ENCODE measurements at places on chromosomes 5 and 9. TPM values are rescaled to one million over a fixed set of nuclear protein-coding genes. Genes with fewer than 3 reads are reported as not detected.

- no peak for DNase-seq
Measured at GRCh38 chr9:11338130-11338529, 725.3 kb upstream of the PTPRD start.

GRCh38 chr5:34685485-34686165, 29.5 kb downstream of the RAI14 start:
- DNase-seq, result no peak

DNA sequence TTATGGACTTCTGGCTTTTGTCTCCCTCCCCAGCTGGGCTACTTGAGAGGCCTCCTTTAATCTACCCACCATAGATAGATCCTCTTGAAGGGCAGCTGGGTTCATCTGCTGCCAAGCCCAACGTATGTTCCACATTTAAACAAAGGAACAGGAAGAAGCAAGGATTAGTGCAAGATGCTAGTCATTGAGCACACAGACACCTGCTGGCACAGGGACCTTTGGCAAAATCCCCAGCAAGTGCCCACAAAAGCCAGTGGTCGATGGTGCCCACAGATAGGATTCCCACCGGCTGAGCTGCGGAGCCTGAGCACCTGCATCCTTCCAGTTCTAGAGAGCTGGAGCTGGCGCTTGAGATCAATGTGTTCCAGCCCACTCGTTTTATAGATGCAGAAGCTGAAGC, 57.7 kb upstream of the SHB start:
- DNase-seq, result no peak

ARHGEF39 gene
- 1.3 TPM for total RNA-seq

LVRN gene
- total RNA-seq, result 3.1 TPM

DNA sequence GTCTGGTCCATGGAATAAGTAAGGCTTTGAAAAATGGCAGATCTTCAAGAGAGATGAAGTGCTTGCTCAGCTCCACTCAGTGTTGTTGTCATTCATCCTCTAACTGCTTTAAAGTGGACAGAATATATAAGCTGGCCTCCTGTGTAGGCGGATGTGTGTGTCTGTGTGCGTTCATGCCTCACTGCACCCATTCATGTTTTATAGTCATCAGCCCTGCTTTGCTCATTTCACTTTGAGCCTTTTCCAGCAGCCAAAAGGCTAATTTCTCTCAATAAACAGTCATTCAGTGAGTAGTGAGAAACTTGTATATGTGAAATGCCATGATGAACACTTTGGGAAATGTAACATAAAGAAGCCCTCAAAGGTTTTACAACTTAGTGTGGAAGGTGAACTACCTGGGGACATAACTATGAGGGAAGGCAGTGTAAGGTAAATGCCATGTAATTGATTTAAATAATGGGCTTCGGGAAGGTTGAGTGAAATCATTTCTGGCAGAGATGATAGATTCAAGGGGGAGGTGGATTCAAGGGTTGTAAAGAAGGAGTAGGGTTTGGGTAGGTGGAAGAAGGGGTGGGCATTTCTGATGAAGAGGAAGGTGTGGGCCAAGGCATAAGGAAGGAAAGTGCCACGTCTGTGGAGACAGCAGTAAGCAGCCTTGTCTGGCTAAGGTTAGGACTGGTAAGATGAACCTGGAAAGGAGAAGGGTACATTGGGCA, 15.7 kb downstream of the TTC23L start:
- no peak for DNase-seq

GRCh38 chr5:40238066-40238745, 441.5 kb upstream of the PTGER4 start:
- no peak for DNase-seq

DNA sequence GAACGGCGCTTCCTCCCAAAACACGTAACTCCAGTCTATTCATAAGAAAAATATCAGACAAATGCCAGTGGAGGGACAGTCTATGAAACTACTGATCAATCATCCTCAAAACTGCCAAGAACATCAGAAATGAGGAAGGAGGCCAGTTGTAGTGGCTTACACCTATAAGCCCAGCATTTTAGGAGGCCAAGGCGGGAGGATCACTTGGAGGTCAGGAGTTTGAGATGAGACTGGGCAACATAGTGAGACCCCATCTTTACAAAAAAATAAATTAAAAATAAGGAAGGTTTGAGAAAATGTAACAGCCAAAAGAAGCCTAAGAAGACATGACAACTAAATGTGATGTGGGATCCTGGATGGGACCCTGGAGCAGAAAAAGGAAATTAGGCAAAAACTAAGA, 58.9 kb upstream of the MIER3 start:
- no peak for DNase-seq

GRCh38 chr5:118882666-118883065, 105.7 kb downstream of the DTWD2 start:
- no peak for DNase-seq

DNA sequence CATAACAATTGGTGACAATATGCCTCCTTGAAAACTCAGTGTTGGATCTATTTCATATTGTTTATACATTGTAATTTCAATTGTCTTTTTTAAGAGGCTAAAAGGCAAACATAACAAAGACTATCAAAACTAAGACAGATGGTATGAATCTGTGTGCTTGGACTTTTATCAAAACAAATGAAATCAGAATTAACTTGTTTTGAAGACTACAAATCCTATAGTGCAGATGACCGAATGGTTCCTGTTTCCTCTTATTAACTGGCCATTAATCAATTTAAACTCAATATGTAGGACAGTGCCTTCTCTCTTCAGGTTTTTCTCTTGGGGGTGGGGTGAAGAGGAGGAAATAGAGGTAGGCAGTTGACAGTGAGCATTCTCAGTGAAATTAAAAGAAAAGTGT, 366.9 kb upstream of the GRAMD2B start:
- DNase-seq, result no peak

DNA sequence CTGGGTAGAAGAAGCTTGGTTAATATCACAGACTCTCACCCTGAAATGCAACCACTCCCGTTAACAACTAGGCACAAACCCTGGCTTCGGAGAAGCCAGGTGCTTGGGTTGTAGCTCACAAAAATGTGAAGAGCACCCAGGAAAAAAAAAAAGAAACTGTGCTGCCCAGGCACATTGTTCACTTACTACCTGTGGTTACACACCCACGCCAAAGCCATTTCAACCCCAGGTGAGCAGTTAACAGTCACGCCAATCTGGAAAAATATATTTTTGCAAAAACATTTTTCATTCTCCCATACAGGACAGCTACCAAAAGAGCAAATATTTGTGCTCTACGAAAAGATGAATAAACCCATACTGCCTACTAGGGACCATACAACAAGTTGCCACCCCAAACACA, 49.2 kb downstream of the SIL1 start:
- no peak for DNase-seq

SPINK13 gene
- total RNA-seq, result not detected

- DNase-seq, result no peak
Measured at GRCh38 chr5:113124914-113125313, 148.3 kb downstream of the DCP2 start.

SLC46A2 gene
- total RNA-seq, result 0.73 TPM

DNA sequence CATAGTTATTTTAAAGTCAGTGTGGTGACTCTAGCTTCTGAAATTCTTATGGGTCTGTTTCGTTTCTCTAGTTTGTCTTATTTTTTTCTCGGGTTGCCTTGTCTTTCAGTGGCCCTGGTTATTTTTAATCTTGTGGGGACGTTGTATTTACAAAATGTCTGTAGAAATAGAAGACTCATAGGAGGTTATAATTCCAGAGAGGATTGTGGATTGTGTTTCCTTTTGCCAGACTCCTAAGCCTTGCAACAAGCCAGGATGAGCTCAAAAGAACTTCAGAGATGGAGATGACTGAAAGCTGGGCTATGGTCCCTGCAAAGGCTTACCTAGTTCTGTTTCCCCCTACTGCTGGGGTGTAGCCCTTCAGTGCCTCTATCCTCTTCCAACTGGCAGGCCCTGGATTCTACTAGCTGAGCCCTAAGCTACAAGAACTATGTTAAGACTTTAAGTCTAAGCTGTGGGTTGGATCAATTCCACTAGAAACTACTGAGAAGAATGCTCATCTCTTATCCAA, 32.2 kb upstream of the LECT2 start:
- DNase-seq, result no peak

DNA sequence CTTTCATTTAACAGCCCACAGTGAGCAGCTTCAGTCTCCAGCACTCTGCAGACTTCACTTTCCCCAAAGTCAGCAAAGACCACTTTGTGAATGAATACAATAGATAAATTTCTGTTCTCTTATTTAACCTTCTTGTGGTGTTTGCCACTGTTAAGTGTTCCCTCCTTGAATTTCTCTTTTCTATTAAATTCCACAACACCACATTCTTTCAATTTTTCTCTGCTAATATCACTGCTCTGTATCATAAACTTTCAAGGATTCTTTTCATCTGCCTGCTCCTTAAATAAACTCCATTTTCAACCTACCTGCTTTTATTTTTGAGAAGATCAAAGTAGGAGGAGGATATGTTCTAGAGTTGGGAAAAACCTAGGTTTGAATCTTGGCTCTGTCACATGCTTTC, 739.5 kb upstream of the GRAMD2B start:
- DNase-seq, result no peak

DNA sequence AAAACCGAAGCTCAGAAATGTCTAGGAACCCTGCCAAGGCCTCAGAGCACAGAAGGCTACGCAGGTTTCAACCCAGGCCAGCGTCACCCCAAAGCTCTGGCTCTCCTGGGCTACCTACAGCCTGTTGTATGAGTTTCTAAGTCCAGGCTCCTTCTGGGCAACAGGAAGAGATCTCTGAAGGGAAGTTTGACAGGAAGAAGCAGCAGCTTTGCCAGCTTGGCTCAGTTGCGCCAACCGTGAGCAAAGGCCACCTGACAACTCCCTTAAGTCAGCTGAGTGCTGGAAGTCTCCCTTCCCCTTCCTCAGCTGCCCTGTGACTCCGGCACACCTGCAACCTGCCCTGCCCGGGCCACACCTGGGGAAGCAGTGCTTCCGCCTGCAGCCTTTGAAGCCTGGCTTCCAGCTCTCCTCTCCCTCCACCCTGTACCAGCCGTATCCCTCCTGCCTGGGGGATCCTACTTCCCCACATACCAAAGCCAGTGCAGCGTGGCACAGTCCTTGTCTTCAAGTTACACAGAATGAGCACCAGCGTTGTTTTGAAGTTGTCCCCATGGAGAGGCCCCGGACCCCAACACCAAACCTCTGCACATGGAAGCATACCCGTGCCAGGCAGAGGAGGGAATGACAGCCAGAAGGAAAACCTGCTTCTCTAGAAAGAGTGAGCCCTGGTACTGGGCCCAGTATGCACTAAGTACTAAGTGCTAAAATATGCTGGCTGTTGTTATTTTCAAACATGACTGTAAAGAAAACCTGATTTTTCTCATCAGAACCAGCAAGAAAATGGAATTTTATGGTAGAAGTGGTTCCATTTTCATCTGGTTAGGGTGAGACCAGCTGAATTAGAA, 36.5 kb downstream of the SHB start:
- no peak for DNase-seq

DNA sequence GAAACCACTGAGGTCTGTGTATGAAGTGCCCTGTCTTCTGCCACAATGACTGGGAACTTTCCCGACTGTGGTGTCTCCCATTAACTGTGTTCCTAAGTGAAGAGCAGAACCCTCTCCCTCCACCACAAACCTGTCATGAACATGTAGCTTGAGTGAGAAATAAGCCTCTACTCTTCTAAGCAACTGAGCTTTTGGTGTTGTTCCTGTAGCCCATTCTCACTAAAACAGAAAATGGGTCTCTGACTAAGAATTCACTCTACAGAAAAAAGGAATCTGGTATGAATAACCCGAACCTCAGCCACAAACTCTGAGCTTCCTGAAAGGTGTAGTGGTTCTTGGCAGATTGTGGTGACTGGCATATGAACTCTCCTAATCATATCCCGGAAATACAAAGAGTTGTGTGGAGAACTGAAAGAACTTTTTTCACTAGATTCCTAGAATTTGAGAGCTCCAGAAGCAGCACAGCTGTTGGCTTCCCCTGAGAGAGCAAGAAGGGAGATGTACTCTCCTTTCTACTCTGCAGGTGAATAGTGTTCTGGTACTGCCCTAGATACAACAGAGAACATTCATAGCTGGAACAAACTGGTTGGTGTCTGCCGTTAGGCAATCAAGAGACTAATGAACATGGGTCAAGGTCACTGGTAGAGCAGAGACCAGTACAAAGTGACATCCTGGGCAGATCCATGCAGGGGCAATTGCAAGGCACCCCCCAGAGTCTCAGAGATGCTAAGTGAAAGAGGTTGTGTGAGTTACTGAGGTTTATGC, 283.8 kb downstream of the PDE4D start:
- no peak for DNase-seq

FBXW11 gene
- 91.2 TPM for total RNA-seq

GRCh38 chr9:86741311-86742208, 205.7 kb downstream of the GAS1 start:
- DNase-seq, result no peak

- DNase-seq, result no peak
Measured at GRCh38 chr5:80174790-80175189, 81.1 kb downstream of the SERINC5 start.

- no peak for DNase-seq
Measured at GRCh38 chr9:70534061-70534460, 119.6 kb upstream of the KLF9 start.

DNA sequence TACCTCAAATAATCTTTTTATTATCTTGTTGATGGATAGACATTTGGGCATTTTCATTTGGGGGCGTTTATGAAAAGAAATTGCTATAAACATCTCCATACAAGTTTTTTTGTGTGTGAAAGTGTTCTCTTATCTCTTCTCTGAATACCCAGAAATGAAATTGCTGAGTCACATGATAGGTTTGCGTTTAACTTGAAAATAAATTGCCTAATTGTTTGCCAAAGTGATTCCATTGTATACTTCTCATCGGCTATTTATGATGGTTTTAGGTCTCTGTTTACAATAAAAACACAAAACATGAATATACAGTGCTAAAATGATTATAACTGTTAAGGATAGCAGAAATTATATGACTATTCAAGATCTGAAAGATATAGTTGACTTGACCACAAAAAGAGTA, 361.7 kb downstream of the TAF11L14 start:
- DNase-seq, result no peak

- no peak for DNase-seq
Measured at GRCh38 chr5:111060169-111060568, 11.3 kb upstream of the TSLP start.

GRCh38 chr9:89457376-89457855, 40.5 kb downstream of the SEMA4D start:
- no peak for DNase-seq

Data from cerebellum (tissue), 4 donors.